ENCODE measurements at places on chromosomes 12 and 14. TPM values are rescaled to one million over a fixed set of nuclear protein-coding genes. Genes with fewer than 3 reads are reported as not detected.

ADSS1 gene
- total RNA-seq: 10.9 TPM

KCTD10 gene
- total RNA-seq: 62.8 TPM

LTB4R2 gene
- 169 TPM for total RNA-seq

OR4E2 gene
- not detected for total RNA-seq

NGB gene
- total RNA-seq: not detected

ST8SIA1 gene
- total RNA-seq: 0.38 TPM

SYT1 gene
- total RNA-seq: 0.26 TPM

MMP17 gene
- 3.1 TPM for total RNA-seq

OR6C2 gene
- not detected for total RNA-seq
